NCI-H1417 treated with DMSO at 0.1 percent for 48 hours (cell line): ENCODE measurements at places on chromosomes 16 and 17.
A peak's percentile ranks its signal among the peaks of the same experiment; 100 is the strongest.

DNA sequence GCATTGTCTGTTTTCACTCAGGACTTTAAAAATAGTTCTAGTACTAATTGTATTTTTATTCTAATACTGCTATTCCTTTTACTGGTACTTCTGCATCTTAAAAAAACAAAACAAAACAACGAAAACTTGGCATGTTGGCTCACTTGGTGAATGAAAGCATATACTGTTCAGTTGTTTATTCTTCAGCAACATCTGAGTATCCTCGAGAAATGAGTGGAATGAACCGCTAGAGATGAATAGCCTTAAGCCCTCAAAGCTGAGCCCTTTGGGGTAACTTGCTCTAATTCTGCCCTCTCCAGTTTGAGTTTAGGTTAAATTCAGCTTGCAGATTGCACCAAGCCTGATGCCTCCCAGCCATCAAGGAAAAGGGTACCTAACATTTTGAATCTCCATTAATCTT, 126.5 kb downstream of the WWOX start:
- DNase-seq, result no peak

DNA sequence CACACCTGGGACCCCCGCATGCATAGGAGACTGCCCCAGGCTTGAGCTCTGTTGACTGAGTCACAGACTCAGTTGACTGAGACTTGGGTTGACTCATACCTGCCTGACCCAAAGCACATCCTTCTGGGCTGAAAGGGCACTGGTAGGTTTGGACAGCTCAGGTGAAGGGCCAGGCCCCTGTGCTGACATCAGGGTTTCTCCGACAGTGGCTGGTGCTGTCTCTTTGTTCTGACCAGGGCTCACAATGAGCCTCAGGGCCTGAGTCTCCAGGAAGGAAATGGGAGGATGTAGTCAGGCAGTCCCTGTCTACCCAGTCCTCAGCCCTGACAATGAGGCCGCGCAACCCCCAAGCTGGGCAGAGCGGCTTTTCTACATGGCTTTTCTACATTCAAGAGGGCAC, 6.5 kb downstream of the SPNS2 start:
- no peak for DNase-seq

DNA sequence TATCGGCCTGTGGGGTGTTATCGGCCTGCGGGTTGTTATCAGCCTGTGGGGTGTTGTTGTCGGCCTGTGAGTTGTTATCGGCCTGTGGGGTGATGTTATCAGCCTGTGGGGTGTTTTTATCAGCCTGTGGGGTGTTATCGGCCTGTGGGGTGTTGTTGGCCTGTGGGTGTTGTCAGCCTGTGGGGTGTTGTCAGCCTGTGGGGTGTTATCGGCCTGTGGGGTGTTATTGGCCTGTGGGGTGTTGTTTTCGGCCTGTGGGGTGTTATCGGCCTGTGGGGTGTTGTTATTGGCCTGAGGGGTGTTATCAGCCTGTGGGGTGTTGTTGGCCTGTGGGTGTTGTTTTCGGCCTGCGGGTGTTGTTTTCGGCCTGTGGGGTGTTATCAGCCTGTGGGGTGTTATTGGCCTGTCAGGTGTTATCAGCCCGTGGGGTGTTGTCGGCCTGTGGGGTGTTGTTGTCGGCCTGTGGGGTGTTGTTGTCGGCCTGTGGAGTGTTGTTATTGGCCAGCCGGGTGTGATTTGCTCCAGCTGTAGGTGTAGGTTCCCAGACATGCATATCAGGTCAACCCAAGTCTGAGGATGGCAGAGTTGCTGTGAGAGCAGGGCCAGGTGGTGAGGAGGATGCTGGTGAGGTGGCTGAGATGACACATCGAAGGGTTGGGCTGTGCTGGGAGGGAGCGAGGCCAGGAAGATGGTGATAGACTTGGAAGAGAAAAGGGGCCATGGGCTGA, 7.1 kb downstream of the TRARG1 start:
- DNase-seq, result no peak

DNA sequence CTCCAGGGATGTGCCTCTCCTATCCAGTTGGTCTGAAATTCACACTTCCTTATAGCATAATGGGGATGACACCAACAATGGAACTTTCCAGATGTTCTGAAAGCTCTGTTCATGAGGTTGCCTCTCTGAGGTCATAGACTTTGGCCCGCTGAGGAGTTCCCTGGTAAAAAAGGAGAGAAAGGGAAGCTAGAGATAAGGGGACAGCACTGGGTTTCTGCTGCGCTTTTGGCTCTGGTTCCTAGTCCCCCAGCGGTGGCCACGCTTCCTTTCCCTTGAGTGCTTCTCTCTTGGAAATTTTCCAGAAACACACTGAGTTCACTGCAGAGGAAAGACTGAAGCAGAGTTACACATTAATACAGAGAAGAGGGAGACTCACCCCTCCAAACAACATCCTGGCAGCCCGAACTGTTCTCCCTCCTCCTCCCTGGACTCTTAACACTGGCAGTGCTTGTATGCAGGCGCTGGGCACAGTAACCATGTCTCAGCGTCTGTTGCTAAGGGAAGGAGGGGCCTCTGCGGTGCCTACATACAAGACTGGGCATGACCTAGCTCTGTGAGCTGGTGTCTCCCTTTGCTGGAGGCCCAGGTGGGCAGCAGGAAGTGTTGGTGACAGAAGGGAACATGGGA, at the start of gene DNAH3:
DNAH3 (minus strand) TSS at position 472 of the 627 bp plus-strand sequence. CDS start 527 bp downstream, outside the sequence.
- peak; percentile 56 for DNase-seq

DNA sequence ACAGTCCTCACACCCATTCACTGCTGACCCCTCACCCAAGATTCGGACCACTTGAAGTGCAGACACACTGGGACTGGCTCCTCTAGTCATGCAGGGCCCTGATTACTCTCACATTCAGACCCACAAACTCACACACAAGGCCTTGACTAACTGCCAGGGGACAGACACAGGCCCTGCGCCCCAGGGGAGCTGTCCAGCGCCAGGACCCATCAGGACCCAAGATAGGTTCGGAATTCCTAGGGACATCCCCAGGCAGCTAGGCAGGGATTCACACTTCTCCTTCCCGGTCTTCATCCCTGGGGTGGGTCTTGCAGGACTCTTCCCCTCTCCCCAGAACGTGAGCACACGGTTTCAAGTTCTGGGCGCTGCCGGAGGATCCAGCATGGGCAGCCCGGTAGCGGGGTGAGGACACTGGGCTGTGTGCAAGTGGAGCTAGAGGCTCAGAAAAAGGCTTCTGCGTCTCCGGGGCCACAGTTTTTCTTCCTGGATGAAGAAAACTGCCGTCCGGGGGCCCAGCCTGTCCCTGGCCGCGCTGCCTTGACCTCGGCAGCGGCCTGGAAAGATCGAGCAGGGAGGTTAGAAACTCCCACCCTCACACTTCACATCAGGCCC, 1.6 kb downstream of the SEZ6 start:
- no peak for DNase-seq

GRCh38 chr16:81590714-81591544, 146.3 kb downstream of the CMIP start:
- DNase-seq, result no peak

GRCh38 chr17:48576479-48577309, 1.5 kb downstream of the HOXB4 start:
- DNase-seq, result no peak

DNA sequence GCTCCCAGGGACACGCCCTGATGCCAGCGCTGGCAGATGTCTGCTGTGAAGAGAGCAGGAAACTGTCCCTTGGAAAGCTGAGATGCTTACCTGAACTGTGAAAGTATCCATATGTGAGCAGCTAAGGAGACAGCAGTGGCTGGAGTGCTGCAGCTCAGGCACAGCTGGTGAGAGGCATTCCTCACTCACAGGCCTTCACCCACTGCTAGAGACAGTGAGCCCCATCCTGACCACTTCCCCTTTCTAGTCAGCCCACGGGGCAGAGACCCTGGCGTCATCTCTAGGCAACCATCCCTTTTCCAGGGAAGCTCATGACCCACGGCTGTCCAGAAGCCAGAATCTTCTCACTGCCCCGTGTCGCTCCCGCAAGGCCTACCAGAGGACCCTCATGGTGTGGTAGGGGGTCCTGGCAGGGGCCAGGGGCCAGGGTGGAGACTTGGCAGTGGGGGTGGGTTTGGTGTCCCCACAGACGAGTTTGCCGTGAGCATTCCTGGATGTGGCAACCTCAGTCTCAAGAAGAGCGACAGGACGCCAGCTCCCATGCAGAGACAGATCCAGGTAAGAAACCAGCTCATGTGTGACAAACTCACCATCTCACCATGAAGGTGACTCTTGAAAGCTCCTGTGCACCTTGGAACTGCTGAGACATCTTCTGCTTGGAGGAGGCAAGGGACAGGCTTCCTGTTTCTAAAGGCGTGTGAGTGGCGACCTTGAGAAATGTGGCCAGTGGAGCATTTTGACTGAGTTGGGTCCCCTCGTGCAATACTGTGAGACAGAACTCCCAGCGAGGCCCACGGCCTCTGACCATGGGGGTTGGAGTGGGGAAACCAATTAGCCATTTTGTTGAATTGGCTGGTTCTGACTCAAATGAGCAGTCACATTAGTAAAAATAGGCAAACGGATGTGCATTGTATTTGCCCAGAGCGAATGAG, at the start of gene SCIMP:
SCIMP (minus strand) TSS at position 216 of the 932 bp plus-strand sequence; CDS start at position 111, 105 bp downstream.
- no peak for DNase-seq

DNA sequence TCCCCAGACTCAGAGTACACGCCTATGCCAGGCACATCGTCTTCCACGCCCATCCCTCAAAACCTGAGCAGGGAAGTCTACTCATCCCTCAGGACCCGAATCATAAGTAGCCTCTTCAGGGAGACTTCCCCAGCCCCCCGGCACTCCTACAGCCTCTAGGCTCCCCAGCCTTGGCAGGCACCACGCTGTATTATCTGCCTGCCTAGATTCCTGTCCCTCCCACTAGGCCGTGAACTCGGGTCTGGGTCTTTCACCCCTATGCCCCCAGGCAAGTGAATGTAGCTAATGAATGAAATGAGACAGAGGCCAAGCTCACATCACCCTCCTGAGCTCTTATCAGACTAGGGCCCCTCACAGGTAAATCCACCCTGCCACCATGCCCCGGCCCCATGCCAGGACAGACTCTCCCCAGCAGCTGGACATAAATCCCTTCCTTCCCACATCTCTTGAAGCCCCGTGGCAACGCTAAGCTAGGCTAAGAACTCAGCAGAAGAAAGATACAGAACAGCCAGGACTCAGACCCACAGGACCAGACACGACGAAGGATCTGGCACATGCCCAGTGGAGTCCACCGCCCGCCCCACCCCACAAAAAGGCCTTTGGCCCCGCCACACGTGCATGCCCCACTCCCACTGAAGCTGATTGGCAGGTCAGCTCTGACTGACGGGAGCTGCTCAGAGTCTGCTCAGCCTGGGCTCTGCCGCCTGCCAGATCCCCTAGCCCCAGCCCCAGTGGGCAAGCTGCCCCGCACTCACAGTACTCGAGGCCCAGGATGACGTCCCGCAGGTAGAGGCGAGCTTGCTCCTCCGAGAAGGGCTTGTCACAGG, 13.0 kb downstream of the CAMKK1 start:
- no peak for DNase-seq

DNA sequence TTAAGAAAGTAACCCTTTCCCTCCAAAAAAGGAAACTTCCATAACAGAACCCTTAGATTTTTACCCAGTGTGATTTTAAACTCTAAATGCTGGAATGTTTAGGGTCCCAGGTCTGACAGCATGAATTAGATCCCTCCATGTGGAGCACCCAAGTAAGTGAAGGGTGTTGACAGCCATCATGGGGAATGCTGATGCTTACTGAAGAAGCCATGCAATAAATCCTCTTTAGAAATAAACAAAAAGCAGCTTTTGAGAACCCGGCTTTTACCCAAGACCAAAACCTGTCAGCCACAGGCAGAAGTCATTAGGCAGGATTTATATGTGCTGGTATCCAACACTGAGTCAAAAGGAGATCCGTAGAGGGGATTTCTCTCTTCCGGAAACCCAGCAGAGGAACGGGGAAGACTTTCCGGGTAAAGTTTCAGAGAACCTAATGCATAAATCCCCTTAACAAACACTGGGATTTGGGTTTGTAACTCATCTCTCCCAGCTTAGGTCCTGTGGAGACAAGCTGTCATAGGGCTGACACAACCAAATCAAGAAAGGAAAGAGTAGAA, 287.5 kb downstream of the IRX3 start:
- no peak for DNase-seq

GRCh38 chr16:50038756-50039529, 13.9 kb downstream of the CNEP1R1 start:
- no peak for DNase-seq

GRCh38 chr17:16888413-16889087, 83.4 kb downstream of the TNFRSF13B start:
- no peak for DNase-seq

- no peak for DNase-seq
Measured at GRCh38 chr17:49511810-49512209, 16.7 kb downstream of the NGFR start.

- no peak for DNase-seq
Measured at GRCh38 chr17:41962768-41963434, 3.7 kb upstream of the CNP start.

DNA sequence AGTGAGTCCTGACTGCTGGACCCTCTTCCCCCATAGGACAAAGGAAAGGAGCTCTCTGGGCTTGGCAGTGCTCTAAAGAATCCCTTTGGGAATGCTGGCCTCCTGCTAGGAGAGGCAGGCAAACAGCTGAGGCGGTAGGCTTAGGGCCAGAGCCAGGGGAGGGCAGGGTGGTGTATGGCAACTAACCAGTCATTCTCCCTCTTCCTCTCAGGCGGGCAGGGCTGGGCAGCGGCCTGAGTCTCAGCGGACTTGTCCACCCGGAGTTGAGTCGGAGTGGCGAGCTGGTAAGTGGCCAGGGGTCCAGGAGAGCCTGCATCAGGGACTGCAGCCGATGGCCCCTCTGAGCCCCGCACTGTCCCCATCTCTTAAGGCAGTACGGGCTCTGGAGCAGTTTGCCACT, 4.4 kb downstream of the ACADVL start:
- DNase-seq, result no peak

- no peak for DNase-seq
Measured at GRCh38 chr17:37489197-37490001, at the start of gene DUSP14. DUSP14 (plus strand) TSS chr17:37489891; CDS start chr17:37512273, 22,382 bp downstream.

DNA sequence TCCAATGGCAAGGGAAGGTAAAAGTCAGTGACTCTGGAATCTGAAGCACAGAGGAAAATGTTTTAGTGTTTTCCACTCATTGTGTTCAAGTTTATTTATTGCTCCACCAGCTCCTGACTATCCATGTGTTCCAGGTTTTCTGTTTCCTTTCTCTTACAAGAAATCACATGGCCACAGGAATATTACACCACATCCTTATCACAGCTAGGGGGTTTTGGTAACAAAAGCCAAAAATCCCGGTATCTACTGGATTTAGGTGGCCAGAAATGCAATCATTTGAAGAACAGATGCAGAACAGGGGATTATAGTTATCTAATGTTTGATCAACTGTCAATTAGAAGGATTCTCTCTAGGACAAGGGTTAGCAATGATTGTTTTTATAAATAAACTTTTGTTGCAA, 47.9 kb downstream of the STH start:
- DNase-seq, result no peak

- DNase-seq, result no peak
Measured at GRCh38 chr17:44144966-44145739, 3.4 kb downstream of the HROB start.

- DNase-seq, result no peak
Measured at GRCh38 chr17:65601881-65602280, 40.4 kb upstream of the AXIN2 start.
